ENCODE measurements at places on chromosomes 12 and 14.

- DNase-seq, result peak; percentile 69
Measured at GRCh38 chr14:76591266-76591665, 170.0 kb upstream of the VASH1 start.

GRCh38 chr14:54366736-54367735 lies 29.8 kb upstream of the CDKN3 start:
- DNase-seq, result no peak

DNA sequence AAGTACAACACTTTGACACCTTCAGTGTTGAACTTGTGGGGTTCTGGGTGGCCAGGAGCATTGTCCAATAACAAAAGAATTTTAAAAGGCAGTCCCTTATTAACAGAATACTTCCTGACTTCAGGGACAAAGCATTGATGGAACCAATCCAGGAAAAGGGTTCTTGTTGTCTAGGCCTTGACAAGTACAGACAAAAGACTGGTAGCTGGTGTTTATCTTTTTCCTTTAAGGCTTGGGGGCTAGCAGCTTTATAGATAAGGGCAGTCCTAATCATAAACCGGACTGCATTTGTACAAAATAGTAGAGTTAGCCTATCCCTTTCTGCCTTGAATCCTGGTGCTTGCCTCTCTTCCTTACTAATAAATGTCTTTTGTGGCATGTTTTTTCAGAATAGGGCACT lies 27.4 kb downstream of the FAM177A1 start:
- DNase-seq, result no peak

DNA sequence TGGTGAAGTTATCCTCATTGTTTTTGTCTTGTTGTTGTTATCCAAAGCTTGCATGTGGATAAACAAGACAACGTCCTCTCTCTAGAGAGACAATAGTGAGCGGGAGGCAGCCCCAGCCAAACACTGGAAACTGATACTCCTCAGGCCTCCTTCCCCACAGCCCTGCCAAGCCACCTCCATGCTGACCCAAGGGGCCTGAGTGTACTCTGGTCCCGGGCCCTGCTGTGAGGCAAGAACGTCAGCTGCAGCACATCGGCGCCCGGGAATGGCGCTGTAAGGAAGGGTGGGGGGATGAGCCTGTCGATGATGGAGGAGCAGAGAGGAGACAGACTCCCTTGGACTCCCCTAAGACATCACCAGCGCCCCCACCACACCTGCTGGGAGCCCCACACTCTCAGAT lies 83.6 kb downstream of the ANO2 start:
- DNase-seq, result no peak

DNA sequence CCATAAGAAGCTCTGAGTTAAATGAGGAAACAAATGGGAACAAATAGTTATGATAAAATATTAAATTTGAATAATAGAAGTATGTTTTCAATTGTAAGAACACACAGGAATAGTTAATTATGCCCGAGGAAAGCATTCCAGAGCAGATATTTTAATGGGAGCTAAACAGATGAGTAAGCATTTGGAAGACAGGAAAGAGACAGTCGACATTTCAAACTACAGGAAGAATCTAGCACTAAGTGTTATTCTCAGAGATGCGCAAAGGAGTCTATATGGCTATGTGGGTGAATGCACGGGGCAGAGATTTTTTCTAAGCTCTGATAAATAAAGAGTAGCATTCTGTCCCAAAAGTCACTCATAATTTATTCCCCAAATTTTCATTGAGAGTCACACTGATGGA lies 64.5 kb upstream of the SSTR1 start:
- no peak for DNase-seq

- no peak for DNase-seq
Measured at GRCh38 chr12:65894624-65895390, 70.5 kb downstream of the HMGA2 start.

GRCh38 chr14:24852312-24853060 lies 197.5 kb downstream of the STXBP6 start:
- DNase-seq, result no peak

DNA sequence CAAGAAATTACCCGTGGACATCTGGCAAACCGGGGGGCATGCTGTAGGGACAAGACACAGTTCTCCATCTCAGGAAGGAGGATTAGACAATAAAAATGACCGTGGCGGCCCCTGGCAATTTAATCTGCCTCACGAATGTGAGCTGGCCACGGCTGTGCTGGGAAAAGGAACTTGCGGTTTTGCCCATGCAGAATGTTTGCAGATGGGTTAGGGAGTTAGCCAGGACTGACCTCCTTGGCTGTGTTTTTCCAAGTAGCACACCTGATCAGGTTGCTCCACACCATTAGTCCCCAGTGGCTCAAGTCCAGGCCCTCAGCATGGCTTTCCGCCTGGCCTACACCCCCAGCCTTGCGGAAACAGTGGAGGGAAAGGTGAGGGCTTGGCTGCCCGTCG lies 20.8 kb downstream of the TPCN1 start:
- no peak for DNase-seq

GRCh38 chr12:27624586-27624985 lies 71.7 kb upstream of the REP15 start:
- no peak for DNase-seq

- no peak for DNase-seq
Measured at GRCh38 chr14:31949709-31950108, 127.4 kb upstream of the ARHGAP5 start.

DNA sequence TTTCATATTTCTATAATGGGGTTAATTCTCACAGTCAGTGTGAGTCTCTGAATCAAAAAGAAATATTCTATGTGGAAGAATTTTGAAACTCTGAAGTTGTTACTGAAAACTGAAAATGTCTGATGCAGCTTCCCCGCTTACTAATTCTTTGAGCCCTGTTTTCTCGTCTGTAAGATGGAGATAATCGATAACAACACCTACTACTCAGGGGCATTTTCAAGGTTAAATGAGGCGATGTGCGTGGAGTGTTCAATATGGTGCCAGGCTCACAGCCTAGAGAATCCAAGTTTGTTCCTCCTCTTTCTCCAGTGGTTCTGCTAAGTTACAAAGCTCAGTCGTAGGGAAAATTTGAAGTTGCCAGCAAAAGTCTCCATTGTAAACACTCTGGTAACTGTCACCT lies 391.4 kb downstream of the FUT8 start:
- no peak for DNase-seq

DNA sequence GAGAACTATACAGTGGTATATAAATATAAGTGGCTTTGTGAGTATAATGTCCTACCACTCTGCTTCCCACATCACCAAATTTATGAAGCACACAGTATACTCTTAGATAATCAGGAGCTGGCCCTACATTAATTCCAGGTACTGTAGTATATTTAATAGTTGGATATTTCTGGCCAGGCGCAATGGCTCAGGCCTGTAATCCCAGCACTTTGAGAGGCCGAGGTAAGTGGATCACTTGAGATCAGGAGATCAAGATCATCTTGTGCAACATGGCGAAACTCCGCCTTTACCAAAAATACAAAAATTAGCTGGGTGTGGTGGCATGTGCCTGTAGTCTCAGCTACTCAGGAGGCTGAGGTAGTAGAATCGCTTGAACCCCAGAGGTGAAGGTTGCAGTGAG lies 104.0 kb downstream of the FOXA1 start:
- no peak for DNase-seq

GRCh38 chr12:14303661-14304155 lies 61.8 kb upstream of the ATF7IP start:
- DNase-seq, result no peak

- no peak for DNase-seq
Measured at GRCh38 chr14:20191396-20191795, 700 bp downstream of the OR11G2 start.

DNA sequence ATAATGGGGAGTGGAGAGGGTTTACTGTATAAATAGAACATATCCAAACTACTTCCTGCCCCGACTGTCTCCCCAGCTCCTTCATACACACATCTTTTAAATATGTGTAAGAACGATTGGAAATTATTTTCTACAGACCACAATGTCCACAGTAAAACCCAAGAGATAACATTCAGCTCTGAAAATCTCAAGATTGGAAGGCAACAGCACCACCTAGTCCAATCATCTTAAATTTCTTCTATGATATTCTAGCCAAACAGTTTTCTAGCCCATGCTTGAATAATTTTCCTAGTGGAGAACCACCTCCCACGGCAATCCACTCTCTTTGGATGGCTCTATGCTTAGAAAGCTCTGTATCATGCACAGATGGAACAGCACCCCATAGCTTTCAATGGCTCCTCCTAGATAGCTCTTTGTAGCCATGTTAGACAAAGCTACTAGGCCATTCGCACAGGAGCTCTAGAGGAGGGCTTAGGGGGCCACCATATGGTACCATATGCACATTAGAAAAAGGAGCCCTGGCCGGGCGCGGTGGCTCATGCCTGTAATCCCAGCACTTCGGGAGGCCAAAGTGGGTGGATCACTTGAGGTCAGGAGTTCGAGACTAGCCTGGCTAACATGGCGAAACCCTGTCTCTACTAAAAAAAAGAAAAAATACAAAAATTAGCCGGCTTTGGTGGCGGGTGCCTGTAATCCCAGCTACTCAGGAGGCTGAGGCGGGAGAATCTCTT lies 18.1 kb downstream of the VDR start:
- DNase-seq, result no peak

DNA sequence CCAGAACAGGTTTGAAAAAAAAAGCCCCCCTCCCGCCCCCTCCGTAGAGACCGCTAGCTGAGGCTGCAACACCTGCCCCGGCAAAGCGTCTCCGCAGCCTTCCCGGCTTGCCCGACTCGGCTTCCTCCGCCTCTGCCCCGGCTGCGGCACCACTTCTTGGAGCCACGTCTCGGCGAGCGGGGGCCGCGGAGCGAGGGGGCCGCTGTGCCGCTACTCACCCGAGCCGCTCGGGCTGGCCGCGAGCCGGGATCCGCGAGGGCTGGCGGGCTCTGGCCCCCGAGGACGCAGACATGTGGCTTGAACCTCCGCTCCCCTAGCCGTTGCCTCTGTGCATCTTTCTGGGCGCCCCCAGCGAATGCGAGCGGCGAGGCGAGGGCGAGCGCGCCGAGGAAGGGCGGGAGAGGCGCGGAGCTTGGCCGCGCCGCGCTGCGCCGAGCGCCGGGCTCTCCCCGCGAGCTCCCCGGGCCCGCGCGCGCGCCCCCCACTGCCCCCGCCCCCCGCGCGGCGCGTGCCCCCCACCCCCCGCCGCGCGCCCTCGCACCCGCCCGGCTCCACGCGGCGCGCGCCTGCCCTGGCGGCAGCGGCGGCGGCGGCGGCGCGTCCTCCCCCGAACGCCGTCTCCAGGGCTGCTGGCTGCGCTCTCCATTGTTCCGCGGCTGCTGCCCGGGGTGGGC lies 249.5 kb downstream of the APAF1 start:
- DNase-seq, result peak; percentile 8

DNA sequence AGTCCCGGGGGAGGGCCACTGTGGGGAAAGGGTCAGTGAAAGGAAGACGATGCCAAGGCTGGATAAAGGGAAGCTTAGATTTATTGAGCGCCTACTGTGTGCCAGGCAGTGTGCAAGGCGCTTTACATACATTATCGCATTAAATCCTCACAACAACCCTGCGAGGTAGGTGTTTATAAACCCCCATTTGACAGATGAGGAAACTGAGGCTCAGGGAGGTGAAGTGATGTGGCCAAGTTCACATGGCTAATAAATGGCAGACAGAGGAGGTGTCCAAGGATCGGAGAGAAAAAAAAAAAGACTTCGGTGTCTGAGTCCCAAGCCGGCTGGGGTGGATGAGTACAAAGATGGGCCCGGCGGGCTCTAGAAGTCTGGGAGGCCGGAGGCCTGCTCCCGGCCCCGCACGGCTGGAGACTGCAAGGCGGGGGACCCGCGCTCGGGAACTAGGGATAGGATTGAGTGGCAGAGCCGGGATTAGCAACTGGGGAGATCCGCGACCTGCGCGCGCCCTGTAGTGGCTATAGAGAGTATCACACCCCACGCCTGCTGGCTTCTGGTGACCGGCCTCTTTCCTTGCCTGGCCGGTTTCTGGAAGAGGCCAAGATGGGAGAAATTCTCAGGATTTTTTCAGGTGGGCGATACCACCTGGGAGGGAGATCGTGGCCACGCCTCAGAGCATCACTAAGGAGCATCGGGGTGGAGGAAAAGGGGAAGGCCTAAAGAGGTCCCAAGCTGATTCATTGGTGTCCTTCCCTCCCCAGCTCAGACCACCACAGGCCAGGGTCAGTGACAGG lies 3.9 kb downstream of the DDN start:
- peak; percentile 65 for DNase-seq

DNA sequence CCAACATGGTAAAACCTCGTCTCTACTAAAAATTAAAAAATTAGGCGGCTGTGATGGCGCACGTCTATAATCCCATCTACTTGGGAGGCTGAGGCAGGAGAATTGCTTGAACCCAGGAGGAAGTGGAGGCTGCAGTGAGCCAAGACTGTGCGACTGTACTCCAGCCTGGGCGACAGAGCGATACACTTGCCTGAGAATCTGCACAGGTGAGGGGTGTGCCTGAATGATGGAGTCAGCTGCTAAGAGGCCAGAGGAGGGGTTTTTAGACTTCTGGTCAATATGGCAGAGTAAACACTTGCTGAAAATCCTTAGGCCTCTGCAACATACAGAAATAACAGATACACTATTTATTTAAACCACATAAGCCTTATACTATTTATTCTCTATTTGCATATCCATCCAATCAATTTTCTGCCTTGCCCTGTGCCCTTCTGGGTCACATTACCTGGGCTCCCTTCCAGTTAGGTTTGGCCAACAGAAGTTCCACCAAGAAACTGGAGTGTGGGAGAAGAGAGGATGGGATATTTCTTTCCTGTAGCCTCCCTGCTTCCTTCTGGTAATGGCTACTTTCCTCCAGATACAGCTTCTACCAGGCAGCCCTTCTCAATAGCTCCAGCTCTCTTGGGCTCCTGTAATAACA lies 117.6 kb downstream of the EFCAB11 start:
- DNase-seq, result no peak

DNA sequence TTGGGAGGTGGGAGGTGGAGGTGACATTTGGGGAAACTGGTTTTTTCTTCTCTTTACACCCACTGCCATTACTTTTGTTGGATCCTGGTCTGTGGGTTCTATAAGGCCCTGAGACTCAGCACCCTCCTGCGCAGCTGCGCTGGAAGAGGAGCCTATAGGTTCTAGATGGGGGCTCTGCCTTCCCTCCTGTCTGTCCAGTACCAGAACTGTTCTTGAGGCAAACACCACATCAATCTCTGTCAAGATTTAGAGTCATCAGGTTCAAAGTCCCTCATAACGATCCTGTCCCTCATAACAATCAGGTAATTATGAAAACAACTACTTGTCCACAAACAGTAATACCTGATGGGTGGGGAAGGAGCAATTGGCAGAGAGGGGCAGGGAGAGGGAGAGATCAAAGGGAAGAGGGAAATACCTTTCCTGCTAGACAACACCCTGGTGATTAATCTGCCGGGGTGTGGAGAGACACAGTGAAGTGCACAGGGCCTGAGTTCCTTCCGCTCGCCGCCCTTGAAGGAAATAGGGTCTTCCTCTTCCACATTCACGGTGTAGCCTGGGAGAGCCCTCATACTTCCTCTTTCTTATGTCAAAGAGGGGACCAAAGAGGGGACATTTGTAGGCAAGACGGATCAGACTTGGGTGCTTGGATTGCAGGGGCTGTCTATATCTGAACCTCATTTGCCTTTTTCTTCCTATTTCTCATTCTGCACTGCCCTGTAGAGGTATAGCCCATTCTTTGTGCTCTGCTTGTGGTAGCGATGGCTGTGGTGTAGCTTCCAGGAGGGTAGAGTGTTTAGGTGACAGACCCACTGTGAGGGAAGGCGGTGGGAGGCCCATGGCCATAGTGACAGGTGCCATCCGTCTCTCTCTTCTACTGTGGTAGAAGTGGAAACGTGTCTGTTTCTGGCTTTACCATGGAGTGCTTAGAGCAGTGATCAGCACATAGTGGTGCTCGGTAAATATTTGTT lies 12.6 kb downstream of the GPRC5A start:
- no peak for DNase-seq

Data from NCI-H1694 treated with DMSO at 0.1 percent for 48 hours (cell line).